Activated T-helper 9 cell treated with anti-CD3 and anti-CD28 coated beads, Interleukin-2, amount 50 U/mL, for 16 hours (primary cell): ENCODE measurements at places on chromosomes 3 and 15.

DNA sequence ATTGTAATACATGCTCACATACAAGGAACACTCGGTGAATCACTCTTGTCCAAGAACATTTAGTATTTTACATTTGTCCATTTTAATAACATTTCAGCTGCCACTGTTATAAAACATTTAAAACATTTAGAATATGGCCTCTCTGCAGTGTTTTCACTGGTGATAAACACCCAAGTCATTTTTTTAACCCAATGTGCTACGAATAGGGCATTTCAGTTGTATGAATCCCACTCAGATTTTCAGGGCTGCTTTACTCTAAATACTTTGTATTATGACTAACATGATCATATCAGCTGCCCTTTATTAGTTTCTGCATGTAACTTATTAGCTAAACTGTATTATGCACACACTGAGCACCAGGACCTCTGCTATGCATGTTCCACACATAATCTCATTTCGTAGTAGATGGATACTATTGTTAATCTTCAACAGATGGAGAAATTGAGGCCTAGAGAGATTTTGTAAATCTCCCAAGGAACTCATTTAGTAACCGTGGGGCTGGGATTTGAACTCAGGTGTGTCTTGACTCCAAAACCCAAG, 148.6 kb upstream of the CDIN1 start:
- DNase-seq, result no peak

DNA sequence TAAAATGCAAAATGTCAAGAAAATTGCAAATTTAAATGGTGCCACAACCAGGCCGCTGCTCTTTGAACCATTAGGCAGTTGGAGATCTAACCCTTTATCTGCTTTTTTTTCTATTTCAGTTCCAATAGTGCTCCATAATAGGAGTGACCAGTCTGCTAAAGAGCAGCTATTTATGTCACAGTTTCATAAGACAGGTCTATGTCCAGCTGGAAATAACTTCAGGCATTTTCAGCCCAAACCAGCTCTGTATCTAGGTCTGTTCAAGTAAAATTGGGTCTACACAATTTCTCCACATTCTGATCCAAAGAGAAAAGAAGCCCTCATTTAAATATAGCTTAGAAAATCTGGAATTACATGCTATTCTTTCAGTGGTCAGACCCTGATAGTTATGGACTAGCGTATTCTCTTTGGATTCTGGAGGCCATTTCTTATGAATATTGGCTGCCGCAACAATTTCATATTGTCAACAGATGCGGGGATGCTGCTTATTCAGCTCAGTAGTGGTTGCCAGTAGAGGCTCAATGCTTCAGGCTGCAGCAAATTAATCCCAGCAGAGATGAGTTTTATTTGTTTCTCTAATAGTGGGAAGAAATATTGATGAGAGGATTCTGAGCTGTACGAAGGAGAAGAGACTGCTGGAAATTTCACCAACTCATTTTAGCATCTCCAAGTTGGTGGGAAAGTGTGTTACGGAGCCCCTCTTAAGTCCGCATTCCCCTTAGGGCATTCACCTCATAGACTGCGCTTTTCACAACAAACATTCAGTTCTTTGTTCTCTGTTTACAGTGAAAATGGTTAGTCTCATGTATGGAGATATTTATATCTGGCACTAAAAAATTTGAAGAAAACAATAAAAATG, 887.0 kb downstream of the ROBO1 start:
- DNase-seq, result no peak

DNA sequence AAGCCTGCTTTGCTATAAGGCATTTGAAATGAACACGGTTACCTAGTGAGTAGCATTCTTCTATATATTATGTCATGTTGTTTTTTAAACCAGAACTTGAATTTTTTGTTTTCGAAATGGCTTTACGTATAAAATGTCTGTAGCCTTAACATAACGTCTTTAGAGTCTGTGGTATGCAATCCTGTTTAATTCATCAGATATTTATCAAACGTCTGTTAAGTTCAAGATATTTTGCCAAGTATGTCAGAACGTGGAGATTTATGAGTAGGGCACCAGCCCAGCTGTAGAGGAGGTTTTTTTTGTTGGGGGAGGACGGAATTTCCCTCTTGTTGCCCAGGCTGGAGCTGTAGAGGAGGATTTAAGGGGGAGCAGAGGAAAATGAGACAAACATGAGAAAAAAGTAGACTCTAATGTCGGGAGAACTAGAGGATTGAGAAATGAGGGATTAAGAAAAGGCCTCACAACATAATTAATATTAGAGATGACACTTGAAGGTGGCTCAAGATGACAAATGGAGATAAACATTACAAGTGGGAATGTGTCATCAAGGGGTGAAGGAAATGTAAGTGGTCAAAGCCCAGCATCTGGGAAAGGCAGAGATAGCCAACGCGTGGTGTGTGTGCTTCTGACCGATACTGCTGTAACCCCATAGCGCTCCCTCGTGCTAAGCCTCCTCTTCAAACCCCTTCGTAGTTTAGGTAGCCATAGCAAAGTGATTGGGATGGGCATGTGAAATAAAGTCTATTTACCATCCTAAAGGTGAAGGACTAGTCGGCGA, 154.0 kb upstream of the GOLGA6L4 start:
- DNase-seq, result no peak

- DNase-seq, result no peak
Observed at GRCh38 chr15:60313906-60314305, 83.9 kb downstream of the ANXA2 start.

GRCh38 chr3:117404730-117405129, 695.2 kb downstream of the TUSC7 start:
- DNase-seq, result no peak

DNA sequence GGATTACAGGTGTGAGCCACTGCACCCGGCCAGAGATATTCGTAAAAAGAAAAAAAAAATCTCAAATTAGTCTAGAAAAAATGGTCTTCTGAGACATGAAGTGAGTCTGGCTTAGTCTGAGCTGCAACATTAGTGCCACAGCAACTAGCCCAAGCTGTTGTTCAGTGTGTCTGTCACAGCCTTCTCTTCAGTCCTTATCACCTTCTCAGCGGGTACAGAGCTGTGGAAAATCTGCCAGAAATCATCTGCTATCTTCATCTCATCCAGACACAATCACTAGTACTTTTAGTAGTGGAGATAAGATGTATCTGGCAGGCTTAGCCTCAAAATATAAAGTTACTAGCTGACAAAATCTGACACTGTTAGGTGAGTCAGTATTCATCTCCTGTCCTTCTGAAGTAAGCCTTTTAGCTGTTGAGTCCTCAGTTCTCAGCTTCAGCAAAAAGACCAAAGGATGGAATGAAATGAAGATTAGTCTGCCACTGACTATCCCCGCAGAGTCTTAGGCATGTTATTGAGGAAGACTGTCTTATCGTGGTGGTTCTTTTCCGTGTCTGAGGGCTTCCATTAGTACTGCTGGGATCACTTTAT, 120.5 kb upstream of the CGNL1 start:
- DNase-seq, result no peak
